Placental pericyte (primary cell): ENCODE measurements at places on chromosomes 11 and 22. TPM values are rescaled to one million over a fixed set of nuclear protein-coding genes. Genes with fewer than 3 reads are reported as not detected.

The ARHGEF17 gene
- total RNA-seq = 48.4 and 67.6 TPM in 2 replicates

The ZP1 gene
- 0.14 TPM in 1 of 2 replicates, not detected in the other for total RNA-seq

The RCN1 gene
- total RNA-seq = 230 and 551 TPM in 2 replicates

The PLAAT4 gene
- total RNA-seq = 1.6 and 15.5 TPM in 2 replicates

The SPDYC gene
- not detected in 2 replicates for total RNA-seq

The APOA4 gene
- not detected in 2 replicates for total RNA-seq

The EFCAB6 gene
- 1.1 and 1.8 TPM in 2 replicates for total RNA-seq

The C11orf86 gene
- not detected in 2 replicates for total RNA-seq

The MS4A15 gene
- total RNA-seq = not detected in 2 replicates

The CTSC gene
- total RNA-seq = 110 and 240 TPM in 2 replicates

The DUSP8 gene
- total RNA-seq = 0.14 and 0.66 TPM in 2 replicates

The SULT4A1 gene
- not detected in 2 replicates for total RNA-seq

The DGAT2 gene
- 0.43 and 2.0 TPM in 2 replicates for total RNA-seq

The UPK3A gene
- total RNA-seq = not detected in 2 replicates

The CHRM1 gene
- total RNA-seq = not detected in 2 replicates

The FAM111B gene
- total RNA-seq = under 0.01 and 11.5 TPM in 2 replicates

The TRMU gene
- 22.8 and 37.8 TPM in 2 replicates for total RNA-seq

The BIRC3 gene
- total RNA-seq = 2.4 and 4.4 TPM in 2 replicates

The BACE1-AS gene
- 3.4 and 4.8 TPM in 2 replicates for total RNA-seq

The SLC37A2 gene
- total RNA-seq = 0.88 and 13.0 TPM in 2 replicates

The PATE2 gene
- total RNA-seq = 0.29 TPM in 1 of 2 replicates, not detected in the other
